NCI-H2171 treated with DMSO at 0.1 percent for 48 hours (cell line): ENCODE measurements at places on chromosomes 3 and 15.

DNA sequence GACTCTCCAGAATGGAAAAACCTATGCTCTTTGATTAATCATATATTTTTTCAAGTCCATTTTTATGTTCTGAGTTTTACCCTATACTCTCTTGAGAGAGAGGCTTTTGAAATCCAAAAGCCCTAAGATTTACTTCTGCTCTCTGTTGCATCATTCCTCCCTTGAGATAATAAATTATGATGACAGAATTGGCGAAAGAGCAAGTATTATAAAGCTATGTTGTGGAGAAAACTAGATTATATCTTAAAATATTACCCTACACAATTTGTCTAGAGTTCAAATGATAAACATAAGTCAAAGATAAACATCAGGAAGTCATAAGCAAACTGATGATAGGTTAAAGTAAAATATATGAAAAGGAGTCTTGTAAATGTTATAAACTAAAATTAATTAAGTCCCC lies 293.4 kb upstream of the MME start:
- no peak for DNase-seq

DNA sequence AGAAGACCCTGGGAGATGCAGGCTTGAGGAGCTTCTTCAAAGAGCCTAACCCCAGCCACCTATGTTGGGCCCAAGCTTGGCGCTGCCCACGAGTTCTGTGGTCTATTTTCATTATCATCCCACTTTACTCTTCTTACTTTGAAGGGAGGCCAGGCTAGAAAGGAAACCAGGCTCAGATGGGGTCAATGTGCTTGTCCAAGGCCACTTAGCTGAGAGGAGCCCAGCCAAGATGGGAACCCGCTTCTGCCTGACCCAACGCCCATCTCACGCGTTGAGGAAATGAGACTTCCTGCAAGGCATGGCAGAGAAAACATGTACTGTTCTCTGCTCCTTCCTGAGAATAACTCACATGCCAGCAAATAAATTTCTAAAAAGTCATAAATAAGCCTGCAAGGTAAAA lies 486.3 kb upstream of the PROK2 start:
- no peak for DNase-seq

GRCh38 chr3:153399636-153400035 lies 237.6 kb downstream of the RAP2B start:
- no peak for DNase-seq

- no peak for DNase-seq
Observed at GRCh38 chr3:47566667-47567066, 12.0 kb downstream of the CSPG5 start.

DNA sequence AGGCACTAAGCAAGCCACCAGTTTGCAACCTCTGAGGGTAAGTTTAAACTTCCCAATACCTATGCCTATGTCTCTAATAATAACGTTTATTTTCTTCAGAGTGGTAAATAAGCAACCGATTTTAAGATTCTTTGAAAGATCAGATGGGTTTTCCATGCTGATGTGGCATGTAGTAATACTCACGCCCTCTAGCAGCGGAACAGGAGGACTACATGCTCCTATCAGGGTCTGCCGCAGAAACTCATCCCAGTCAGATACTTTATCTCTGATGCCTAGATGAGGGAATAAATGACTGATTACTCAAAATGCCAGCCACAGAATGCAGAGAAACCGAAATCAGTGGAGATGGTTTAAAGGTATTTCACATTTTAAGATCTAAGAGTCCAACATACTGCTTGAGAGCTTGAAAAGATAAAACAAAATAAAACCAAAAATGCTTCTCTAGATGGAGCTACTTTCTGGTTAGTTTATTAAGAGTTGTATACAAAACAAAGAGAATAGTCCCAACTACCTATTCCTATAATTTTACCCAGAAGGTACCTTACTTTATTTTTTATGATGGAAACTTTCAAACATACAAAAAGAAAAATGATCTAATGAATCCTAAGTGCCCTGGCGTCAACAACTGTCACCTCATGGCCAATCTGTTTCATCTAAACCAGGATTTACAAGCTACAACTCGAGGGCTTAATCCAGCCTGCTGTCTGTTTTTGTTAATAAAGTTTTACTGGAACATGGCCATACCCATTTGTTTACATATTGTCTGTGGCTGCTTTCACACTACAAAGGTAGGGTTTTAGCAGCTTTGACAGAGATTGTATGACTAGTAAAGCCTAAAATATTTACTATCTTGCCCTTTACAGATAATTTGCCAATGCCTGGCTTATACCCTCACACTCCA lies 37.5 kb upstream of the STIMATE start:
- DNase-seq: peak; percentile 15

GRCh38 chr3:193773266-193774220 lies 180.5 kb downstream of the OPA1 start:
- no peak for DNase-seq

GRCh38 chr15:101141926-101142527 lies 109.8 kb downstream of the CHSY1 start:
- DNase-seq: no peak

DNA sequence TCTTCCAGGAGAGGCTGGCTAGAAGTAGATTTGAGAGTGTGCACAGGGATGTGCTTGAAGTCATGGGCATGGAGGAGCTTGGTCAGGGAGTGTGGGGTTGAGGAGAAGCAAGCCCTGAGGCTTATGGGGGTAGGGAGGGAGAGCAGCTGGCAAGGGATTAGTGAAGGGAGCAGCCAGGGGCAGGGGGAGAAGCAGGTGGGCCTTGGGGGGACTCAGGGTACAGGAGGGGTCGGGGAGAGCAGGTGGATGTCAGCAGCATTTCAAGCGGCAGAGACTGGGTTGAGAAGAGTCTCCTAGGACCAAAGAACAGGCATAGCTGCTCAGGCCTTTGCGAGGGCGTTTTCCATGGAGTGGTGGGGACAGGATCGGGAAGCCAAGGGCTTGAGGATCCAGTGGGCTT lies 3.4 kb upstream of the LMAN1L start:
- DNase-seq: no peak

DNA sequence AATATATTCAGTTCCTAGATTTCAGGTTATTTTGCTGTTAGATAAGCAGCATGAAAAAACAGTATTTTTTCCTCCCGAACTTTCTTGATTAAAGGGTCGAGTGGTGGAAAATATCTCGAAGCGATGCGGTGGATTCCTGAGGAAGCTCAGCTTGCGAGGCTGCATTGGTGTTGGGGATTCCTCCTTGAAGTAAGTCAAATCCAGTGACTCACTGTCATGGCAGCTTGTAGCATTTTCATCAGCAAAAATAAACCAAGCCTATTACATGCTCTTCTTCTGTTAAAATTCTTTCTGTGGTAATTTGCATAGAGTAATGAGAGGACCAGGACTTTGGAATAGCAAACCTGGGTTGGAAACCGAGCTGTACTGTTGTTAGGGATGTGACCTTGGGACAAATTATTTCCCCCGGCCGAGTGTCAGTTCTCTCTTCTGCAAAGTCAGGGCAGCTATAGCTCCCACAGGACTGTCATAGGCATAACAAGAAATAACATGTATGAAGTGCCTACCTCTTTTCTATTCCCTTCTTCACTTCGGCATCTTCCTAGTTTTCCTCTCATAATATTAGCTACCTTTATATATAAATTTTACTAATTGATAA lies 75.6 kb downstream of the UBP1 start:
- DNase-seq: no peak

DNA sequence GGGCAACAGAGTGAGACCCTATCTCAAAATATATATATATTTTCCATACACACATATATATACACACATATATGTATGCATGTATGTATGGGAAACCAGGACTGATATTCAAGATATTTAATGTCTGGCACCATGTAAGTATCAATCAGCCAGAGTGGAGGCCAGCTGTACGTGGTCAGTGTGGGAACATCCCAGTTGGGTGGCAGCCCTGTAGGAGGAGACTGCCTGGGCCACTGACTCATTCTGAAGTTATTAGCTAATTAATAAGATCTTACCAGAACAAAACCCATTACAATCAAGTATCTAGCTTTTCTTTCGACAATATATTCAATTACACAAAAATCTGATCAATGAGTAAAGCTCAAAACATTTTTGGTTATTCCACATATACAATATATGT lies 85.1 kb upstream of the OCA2 start:
- DNase-seq: no peak

DNA sequence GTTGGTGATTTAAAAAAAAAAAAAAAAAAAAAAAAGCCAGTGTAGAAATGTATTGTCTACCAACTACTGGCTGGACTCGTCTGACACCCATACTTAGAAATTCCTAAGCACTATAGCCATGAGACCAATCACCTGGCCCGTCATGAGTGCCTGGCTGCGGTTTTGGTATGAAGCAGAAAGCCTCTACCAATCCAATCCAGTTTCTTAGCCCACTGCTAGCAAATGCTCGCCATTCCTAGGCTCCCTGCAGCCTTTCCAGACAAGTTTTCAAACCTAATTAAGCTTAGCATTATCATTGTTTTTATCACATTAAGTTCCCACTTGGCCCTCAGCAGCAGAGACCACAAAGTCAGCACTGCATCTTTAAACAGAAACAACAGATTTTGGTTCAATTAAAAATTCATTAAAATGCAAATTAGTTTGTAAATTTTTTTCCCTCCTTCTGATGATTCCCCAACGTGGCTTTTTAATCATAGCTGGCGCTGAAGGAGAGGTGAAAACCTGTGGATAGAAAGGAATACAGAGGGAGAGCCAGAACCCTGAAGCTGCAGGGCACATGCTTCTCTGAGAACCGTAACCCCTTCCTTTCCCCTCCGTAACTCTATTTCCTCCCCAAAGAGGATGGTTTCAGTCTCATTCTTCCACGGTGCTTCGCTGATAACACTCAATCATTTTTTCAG lies 32.2 kb upstream of the ST8SIA2 start:
- DNase-seq: no peak

DNA sequence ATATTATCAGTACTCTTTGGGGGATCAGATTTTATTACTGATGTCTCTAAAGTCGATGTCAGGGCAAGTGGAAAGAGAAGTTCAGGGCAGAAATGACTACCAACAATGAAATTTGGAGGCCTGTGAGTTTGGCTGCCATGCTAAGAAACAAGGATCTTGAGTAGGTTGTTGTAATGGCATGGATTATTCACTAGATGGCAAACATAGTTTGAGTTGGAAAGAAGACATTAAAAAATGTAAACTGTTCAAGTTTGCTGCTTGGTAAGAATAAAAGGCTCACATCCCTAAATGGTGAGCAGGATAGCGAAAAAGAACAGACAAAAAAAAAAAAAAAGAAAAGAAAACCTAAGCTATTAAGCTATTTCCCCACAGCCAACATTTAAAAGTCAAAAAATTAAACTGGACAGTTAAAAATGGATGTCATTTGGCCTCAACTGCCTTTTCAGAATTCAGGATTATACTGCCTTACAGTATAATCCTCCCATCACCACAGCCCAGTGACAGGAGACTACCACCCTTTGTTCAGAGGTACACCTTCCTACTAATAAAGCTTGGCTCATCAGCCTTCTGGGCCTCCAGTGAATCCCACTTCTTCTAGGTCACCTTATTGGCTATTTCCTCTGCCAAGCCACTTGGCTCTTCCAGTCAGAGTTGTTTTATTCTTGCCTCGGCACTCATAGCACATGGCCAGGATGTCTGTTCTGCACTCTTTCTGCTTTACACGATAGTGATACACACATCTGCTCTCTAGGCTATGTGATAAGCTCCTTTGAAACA lies 163.7 kb downstream of the PLD1 start:
- peak; percentile 36 for DNase-seq

DNA sequence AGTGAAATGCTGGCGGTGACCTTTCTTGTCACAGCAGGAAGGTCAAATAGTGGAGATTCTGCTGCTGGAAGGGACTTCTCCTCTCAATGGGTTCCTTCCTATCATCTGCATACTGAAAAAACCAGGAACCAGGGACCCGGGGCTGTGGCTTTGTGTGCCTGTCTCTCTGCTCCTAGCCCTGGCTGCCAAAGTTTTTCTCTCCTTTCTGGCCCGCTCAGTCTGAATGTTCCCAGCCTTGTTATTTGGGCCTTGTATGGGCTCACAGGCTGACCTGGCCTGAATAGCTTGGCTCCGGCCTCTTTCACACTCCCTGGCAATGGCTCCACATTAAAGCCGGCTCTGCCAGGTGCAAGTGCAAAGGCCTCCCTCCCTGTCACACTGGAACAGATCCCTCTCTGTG lies 94.7 kb downstream of the LRIG1 start:
- DNase-seq: no peak

- no peak for DNase-seq
Observed at GRCh38 chr3:138219255-138219654, 32.2 kb downstream of the ARMC8 start.

- DNase-seq: no peak
Observed at GRCh38 chr15:28942571-28942970, 56.8 kb downstream of the APBA2 start.

DNA sequence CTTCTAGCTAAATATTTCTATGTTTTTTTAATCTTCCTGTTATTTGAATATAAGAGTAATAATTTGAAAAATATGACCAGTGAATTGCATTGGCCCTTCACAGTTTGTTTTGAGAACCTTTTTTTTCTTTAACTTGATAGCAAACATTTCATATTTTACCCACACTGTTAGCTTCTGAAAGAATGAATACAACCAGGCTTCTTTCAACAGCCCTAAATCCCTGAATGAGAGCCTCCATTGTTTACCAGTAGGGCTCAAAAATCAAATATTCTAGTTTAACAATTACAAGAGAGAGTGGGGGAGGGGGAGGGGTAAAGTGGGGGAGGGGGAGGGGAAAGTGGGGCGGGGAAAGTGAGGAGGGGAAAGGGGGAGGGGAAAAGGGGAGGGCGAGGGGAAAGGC lies 14.5 kb upstream of the TOP2B start:
- DNase-seq: no peak
